CD4-positive, CD25-positive, alpha-beta regulatory T cell (primary cell): ENCODE measurements at places on chromosomes 12 and 14.

GRCh38 chr14:67251573-67252226 lies 10.5 kb downstream of the PALS1 start:
- H3K27me3 ChIP-seq = no peaks in the 10 kb centered on the region
- no peaks in the 10 kb centered on the region for H3K36me3 ChIP-seq
- no peak for DNase-seq
- no peak overlapping the region for H3K27ac ChIP-seq
- no peak overlapping the region for H3K4me3 ChIP-seq
- H3K4me1 ChIP-seq = no peaks in the 10 kb centered on the region

DNA sequence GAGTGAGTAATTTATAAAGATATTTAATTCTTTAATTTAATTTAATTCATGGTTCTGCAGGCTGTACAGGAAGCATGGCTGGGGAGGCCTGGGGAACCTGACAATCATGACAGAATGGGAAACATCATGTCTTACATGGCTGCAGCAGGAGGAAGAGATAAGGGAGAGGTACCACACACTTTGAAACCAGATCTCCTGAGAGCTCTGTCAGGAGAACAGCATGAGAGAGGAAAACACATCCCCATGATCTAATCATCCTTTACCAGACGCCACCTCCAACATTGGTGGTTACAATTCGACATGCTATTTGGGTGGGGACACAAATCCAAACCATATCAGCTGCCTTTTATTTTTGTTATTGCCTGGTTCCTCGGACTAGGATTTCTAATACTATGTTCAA lies 928.6 kb downstream of the TMEM121 start:
- H3K27me3 ChIP-seq = peaks cover 4% of the 10 kb centered on the region
- H3K4me1 ChIP-seq = no peaks in the 10 kb centered on the region
- no peak overlapping the region for H3K4me3 ChIP-seq
- H3K36me3 ChIP-seq = no peaks in the 10 kb centered on the region

DNA sequence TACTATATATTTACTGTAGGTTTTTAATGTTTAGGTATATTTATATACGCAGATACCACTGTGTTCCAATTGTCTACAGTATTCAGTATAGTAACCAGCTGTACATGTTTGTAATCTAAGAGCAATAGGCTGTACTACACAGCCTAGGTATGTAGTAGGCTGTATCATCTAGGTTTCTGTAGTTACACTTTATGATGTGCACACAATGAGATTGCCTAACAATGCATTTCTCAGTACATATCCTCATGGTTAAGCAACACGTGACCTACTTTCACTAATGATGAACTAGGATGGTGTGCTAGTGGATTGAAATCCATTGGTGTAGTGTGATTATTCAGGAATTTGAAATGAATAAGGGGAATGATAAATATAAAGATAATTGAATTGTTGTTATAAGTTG lies 77.7 kb downstream of the ETNK1 start:
- no peaks in the 10 kb centered on the region for H3K27me3 ChIP-seq
- no peak for DNase-seq
- H3K4me3 ChIP-seq = no peak overlapping the region
- H3K27ac ChIP-seq = no peak overlapping the region
- no peaks in the 10 kb centered on the region for H3K4me1 ChIP-seq

DNA sequence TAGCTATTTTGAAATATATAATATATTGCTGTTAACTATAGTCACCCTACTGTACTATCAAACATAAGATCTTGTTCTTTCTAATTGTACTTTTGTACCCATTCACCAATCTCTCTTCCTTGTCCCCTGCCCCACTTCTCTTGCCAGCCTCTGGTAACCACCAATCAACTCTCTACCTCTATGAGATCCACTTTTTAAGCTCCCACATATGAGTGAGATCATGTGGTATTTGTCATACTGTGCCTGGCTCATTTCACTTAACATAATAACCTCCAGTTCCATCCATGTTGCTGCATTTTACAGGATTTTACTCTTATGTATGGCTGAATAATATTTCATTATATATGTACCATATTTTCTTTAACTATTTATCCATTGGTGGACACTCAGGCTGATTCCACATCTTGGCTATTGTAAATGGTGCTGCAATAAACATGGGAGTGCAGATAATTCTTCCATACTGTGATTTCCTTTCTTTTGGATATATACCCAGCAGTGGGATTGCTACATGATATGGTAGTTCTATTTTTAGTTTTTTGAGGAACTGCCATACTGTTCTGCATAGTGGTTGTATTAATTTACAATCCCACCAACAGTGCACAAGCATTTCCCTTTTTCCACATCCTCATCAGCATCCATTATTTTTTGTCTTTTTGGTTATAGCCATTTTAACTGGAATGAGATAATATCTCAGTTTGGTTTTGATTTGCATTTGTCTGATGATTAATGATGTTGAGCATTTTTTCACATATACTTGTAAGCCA lies 33.5 kb upstream of the SPIC start:
- no peaks in the 10 kb centered on the region for H3K27me3 ChIP-seq
- H3K4me1 ChIP-seq = no peaks in the 10 kb centered on the region
- no peaks in the 10 kb centered on the region for H3K36me3 ChIP-seq
- no peak overlapping the region for H3K4me3 ChIP-seq

- no peak overlapping the region for H3K27ac ChIP-seq
- DNase-seq = no peak
These were observed 93.4 kb downstream of the CAND1 start for GRCh38 chr12:67362526-67362925.

DNA sequence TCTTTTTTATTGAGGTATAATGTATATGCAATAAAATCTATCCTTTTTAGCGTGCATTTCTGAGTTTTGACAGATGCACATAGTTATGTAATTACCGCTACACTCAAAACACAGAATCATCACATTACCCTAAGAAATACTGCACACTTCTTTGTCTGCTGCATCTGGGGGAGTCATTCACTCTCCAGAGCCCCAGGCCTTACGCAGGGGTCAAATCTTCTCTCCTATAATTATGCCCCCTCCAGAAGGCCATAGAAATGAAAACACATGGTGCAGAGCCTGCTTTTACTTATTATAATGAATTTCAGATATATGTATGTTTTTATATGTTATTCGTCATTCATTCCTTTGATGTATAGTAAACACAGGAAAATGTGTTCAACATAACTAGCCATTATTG lies 296.5 kb upstream of the TMEM132C start:
- no peaks in the 10 kb centered on the region for H3K27me3 ChIP-seq
- DNase-seq = no peak
- no peaks in the 10 kb centered on the region for H3K36me3 ChIP-seq
- no peak overlapping the region for H3K4me3 ChIP-seq
- no peaks in the 10 kb centered on the region for H3K4me1 ChIP-seq
- H3K27ac ChIP-seq = no peak overlapping the region

DNA sequence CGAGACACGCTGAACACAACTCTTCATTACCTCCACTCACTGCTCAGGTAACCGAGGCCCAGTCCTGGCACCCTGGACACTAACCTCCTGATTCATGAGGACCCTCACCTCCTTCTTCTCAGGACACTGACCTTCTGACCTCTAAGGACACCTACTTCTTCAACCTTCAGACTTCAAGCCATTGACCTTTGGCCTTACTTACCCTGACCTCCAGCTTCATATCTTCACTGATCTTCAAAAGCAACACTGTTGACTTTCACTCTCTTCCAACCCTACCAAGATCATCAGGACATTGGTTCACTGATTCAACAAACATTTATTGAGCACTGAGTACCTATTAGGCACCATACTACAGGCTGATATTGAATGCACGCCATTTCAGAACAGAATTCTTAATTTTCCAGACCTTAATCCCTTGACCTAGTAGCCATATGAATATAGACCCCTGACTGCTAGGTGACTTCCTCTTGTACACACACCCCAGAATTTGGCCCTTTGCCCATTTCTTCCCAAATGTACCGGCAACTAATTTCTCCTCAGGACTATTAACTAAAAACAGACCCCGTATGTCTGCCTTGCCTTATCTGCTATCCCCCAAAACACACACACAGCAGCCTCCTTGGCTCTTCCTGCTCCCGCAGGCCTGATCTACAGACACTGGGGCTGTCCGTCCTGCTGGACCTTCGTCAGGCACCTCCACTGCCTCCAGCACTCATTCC lies 5.8 kb downstream of the ARHGEF40 start:
- no peak overlapping the region for H3K4me3 ChIP-seq
- no peak overlapping the region for H3K27ac ChIP-seq
- H3K27me3 ChIP-seq = peaks cover 14% of the 10 kb centered on the region
- DNase-seq = no peak
- no peaks in the 10 kb centered on the region for H3K36me3 ChIP-seq
- H3K4me1 ChIP-seq = peaks cover 9% of the 10 kb centered on the region

- H3K27ac ChIP-seq = no peak overlapping the region
- no peaks in the 10 kb centered on the region for H3K4me1 ChIP-seq
- no peaks in the 10 kb centered on the region for H3K27me3 ChIP-seq
- H3K36me3 ChIP-seq = peaks cover 77% of the 10 kb centered on the region
- no peak for DNase-seq
- H3K4me3 ChIP-seq = no peak overlapping the region
These were observed 15.1 kb downstream of the APPL2 start for GRCh38 chr12:105220929-105221290.

DNA sequence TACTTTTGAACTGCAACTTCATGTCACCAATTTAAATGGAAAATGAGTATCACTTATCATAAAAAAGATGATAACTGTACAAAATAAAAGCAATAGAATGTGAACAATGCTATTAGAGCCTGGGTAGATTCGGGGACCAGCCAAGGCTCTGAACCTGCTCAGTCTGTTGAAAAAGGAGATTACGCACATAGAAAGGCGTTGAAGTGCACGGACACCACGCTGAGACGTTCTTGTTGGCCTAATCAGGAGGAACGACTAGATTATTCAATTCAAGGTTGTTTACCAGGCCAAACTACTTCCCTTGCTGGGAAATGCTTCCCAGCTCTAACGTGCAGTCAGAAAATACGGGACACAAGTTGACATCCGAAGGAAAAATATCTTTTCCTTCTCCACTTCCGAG lies 23.5 kb upstream of the BDKRB1 start:
- no peak overlapping the region for H3K4me3 ChIP-seq
- no peaks in the 10 kb centered on the region for H3K4me1 ChIP-seq
- DNase-seq = no peak
- no peak overlapping the region for H3K27ac ChIP-seq

- H3K36me3 ChIP-seq = no peaks in the 10 kb centered on the region
- no peak overlapping the region for H3K27ac ChIP-seq
These were observed 232.7 kb upstream of the PPFIA2 start for GRCh38 chr12:81991868-81992267.

- H3K27ac ChIP-seq = no peak overlapping the region
- no peaks in the 10 kb centered on the region for H3K36me3 ChIP-seq
- DNase-seq = no peak
- H3K27me3 ChIP-seq = no peaks in the 10 kb centered on the region
- no peaks in the 10 kb centered on the region for H3K4me1 ChIP-seq
These were observed 232.1 kb upstream of the TBX3 start for GRCh38 chr12:114916124-114916523.

- no peaks in the 10 kb centered on the region for H3K4me1 ChIP-seq
- H3K27me3 ChIP-seq = no peaks in the 10 kb centered on the region
- no peak overlapping the region for H3K27ac ChIP-seq
These were observed 9.6 kb upstream of the PTPRB start for GRCh38 chr12:70646850-70647249.

DNA sequence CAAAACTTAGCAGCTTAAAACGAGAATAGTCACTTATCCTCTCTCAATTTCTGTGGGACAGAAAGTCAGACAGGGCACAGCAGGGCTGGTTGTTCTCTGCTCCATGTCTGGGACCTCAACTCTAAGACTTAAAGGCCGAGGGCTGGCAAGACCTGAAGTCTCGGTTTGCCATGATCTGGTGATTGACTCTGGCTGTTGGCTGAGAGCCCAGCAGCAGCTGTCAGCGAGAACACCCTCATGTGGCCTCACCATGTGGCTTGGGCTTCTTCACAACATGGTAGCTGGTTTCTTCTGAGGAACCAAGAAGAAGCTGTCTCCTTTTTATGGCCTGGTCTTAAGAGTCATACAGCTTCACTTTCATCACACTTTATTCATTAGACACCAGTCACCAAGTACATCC lies 1.7 kb upstream of the VASH1 start:
- no peaks in the 10 kb centered on the region for H3K36me3 ChIP-seq
- no peak overlapping the region for H3K4me3 ChIP-seq
- H3K4me1 ChIP-seq = peaks cover 24% of the 10 kb centered on the region
- H3K27me3 ChIP-seq = peaks cover 3% of the 10 kb centered on the region
- DNase-seq = no peak

GRCh38 chr12:94618995-94619695 lies 31.2 kb downstream of the TMCC3 start:
- no peak overlapping the region for H3K27ac ChIP-seq
- H3K36me3 ChIP-seq = no peaks in the 10 kb centered on the region

- H3K27ac ChIP-seq = no peak overlapping the region
- H3K36me3 ChIP-seq = no peaks in the 10 kb centered on the region
- no peaks in the 10 kb centered on the region for H3K4me1 ChIP-seq
- no peaks in the 10 kb centered on the region for H3K27me3 ChIP-seq
- no peak overlapping the region for H3K4me3 ChIP-seq
These were observed 357.3 kb upstream of the MIS18BP1 start for GRCh38 chr14:45610318-45610717.

GRCh38 chr12:60539592-60539991 lies 943.8 kb downstream of the SLC16A7 start:
- no peaks in the 10 kb centered on the region for H3K4me1 ChIP-seq
- no peaks in the 10 kb centered on the region for H3K36me3 ChIP-seq
- H3K4me3 ChIP-seq = no peak overlapping the region

GRCh38 chr12:18721452-18721851 lies 16.4 kb downstream of the PLCZ1 start:
- H3K27me3 ChIP-seq = no peaks in the 10 kb centered on the region
- no peaks in the 10 kb centered on the region for H3K36me3 ChIP-seq
- H3K4me1 ChIP-seq = no peaks in the 10 kb centered on the region

DNA sequence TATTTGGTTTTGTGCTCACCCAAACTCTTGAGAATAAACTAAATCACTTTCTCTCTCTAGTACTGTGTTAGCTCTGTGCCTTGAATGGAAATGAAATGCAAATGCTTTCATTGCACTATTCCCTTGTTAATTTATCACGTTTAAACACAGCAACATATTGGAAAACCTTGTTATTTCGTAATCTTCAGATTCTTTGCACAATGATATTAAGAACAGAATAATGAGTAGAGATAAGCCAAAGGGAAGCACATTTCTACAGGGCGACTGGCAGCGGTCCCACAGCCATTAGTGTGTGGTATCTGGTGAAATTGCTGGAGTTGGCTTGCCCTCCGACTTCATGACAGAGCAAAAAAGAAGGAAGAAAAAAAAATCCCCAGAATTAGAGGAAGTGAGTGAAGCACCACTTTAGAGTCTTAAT lies 166.1 kb upstream of the E2F7 start:
- H3K4me1 ChIP-seq = no peaks in the 10 kb centered on the region
- H3K4me3 ChIP-seq = no peak overlapping the region
- H3K27ac ChIP-seq = no peak overlapping the region
- no peak for DNase-seq
- H3K36me3 ChIP-seq = no peaks in the 10 kb centered on the region

GRCh38 chr14:73208846-73209245 lies 28.5 kb upstream of the PAPLN start:
- H3K4me3 ChIP-seq = no peak overlapping the region
- H3K4me1 ChIP-seq = no peaks in the 10 kb centered on the region
- H3K36me3 ChIP-seq = peaks cover 74% of the 10 kb centered on the region
- no peak overlapping the region for H3K27ac ChIP-seq
